ENCODE measurements at places on chromosomes 1 and 21.
A peak's percentile ranks its signal among the peaks of the same experiment; 100 is the strongest.

DNA sequence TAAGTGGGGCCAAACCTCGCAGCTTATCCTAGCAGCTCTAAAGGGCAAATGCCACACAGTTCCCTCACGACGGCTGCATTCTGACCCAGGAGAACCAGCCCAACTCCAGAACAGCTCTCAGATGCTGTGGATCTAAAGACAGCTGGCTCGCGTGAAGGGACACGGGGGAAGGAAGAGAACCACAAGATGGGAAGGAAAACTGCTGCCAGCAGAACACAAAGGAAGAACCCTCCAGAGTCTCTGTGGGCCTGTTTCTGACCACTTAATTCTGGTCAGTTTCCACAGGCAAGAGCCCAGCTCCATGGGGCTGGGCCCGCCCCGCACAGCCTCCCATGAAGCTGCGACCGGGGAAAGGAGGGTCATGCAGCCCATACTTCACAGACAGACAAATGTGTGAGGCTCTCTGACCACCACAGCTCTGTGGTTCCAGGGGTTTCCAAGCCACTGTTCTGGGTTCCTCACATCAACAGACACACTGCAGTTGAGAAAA is 61.1 kb downstream of the SLC45A1 start:
- no peak for DNase-seq

- no peak for DNase-seq
Observed at GRCh38 chr1:192826791-192827546, 18.1 kb downstream of the RGS2 start.

GRCh38 chr1:9271283-9271682 is 21.4 kb upstream of the SPSB1 start:
- DNase-seq: no peak

DNA sequence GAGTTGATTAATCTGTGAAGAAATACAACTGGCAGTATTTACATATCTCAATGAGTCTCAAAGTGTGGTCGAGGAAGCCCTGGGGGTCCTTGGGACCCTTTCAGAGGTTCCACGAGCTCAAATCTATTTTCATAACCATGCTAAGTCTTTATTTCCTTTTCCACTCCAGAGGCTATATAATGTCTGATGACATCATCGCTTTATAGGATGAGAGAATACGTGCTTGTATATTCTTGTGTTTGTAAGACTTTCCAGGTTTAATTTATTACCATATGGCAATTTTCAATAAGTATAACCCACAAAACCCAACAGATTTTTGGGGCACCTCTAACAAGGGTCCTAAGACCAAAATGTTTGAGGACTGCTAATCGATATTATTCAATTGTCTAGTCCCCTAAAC is 1.4 kb upstream of the SLC19A2 start:
- no peak for DNase-seq

- peak; percentile 28 for DNase-seq
Observed at GRCh38 chr1:221886743-221887414, 145.0 kb upstream of the DUSP10 start.

GRCh38 chr1:176884911-176885310 is 279.6 kb downstream of the ASTN1 start:
- DNase-seq: no peak

GRCh38 chr1:30377230-30378002 is 346.0 kb downstream of the MATN1 start:
- DNase-seq: no peak

DNA sequence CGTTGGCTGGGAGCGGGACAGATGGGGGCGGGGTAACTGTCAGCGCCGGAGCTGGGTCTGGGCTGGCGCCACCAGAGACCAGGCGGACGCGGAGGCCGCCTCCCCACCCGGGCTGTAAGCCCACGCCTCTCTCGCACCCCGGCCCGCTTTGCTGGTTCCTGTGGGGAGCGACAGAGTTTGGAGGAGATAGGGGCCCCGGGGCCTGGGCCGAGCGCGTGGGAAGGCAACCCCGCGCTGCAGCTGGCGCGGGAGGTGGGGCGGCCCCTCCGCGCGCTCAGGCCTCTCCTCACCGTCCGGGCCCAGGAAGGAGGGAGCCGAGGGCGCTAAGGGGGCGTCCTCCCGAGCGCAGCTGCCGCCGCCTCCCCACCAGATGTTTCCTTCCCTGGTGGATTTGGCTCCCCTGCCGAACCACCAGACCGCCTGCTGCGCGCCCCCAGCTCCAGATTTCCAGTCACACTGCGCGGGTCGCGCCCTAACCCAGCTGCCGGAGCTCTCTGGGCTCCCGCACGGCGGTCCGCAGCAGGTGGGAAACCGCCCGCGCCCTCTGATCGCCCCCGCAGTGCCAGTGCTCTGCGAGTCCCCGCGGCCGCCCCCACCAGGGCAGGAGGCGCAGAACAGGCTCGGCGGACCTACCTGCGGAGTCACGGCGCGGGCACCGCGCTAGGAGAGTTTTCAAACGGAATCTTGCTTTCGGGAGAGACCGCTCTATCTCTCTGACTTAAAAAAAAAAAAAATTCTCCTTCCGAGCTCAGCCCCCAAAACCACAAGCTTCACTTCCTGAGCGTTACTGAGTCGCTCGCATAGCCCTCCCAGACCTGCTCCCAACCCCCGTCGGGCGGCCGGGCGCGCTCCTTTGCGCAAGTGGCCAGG is 1.1 kb downstream of the GFI1 start:
- peak; percentile 44 for DNase-seq

Measured in NCI-H774 (cell line).